ENCODE measurements at places on chromosomes 1 and 21. TPM values are rescaled to one million over a fixed set of nuclear protein-coding genes. Genes with fewer than 3 reads are reported as not detected.

DNA sequence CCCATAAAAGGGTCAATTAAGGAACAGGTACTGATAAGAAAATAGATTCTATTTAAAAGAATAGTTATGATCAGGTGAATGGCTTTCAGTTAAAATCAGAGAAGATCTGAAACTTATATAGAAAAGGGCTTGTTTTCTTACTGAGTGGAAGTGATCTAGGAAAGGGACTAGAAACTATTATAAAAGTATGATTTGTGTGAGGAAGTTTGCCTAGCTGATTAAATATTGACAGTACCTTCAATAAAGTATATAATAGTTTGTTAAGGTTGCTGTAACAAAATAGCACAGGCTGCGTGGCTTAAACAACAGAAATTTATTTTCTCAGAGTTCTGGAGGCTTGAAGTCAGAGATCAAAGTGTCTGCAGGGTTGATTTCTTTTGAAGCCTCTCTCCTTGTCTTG, 5.4 kb upstream of the ALG6 start:
- DNase-seq, result no peak

The SMPDL3B gene
- not detected for total RNA-seq

The C1orf94 gene
- total RNA-seq, result not detected

The STPG1 gene
- 7.5 TPM for total RNA-seq

DNA sequence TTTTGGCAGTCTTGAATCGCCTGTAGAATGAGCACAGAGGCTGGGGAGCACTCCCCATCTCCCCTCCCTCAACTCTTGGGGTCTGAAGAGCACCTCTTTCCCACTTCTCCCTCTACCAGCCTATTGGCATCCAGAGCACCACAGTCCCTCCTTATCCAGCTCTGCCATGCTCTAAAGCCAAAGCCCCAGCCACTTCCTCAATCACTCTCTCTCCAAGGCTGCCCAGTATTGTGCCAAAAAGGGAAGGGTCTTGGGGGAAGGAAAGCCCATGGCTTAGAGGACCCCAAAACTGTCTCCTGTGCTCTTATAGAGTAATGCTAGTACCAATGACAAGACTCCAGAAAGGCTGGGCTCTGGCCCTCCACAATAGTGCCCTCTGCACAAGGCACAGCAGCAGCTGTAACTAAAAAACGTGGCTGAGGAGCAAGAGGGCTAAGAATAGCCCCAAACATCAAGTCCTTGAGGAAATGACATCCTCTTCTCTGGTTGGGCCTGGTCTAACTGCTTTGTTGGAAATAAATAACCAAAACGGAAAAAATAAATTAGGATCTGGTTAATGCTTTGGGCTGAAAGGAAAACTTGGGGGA, 28.4 kb downstream of the SLC27A3 start:
- no peak for DNase-seq

GRCh38 chr1:97770376-97770775, 150.5 kb downstream of the DPYD start:
- DNase-seq, result no peak

GRCh38 chr1:197781968-197782721, 6.9 kb upstream of the DENND1B start:
- no peak for DNase-seq

All from mesenteric fat pad (tissue), 1 donor.